ENCODE measurements at places on chromosomes 5 and 9.

DNA sequence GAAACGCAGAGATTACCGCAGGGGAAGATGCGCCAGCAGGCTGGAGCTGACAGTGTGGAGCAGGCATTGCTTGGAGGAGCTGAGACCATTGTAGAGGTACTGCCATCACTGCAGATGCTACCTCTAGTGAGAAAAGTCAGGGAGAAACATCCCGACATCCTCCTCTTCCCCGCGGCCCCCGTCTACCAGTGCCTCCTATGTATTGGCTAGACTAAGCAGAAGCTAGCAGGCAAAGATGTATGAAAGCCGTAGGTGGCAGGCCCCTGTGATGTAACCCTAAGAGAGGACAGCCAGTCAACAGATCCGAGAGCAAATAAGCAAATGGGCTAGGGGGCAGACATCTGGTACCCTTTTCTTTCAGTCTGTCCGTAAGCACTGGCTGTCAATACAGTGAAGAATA lies 115.5 kb upstream of the ACTBL2 start:
- DNase-seq, result no peak

DNA sequence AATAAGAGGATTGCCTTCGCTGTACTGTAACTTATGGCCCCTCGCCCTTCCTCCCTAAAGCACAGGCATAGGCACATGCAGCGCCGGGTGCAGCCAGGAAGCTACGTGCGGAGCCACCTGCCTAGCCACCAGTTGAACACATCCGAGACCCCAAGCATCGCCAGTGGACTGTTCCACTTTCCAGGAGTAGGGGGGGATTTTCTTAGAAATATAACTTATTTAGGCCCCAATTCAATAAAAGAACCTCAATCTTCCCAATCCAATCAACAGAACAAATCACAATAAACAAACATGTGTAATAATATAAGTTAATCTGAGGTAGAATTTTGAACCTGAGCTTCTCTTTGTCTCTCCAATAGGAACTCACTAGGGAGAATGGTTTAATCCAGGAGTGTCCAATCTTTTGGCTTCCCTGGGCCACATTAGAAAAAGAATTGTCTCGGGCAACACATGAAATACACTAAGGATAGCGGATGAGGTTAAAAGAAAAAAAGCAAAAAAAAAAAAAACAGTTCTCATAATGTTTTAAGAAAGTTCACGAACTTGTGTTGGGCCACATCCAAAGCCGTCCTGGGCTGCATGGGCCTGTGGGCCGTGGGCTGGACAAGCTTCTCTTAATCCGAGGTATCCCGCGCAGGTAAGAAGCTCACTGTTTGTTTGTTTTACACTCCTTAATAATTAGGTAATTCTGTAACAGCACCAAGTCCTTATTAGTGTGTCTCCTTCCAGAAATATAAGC lies 22.0 kb upstream of the NIPBL start:
- no peak for DNase-seq

- DNase-seq, result peak; percentile 83
These were observed 130.9 kb downstream of the PALM2AKAP2 start for GRCh38 chr9:109910671-109911518.

- DNase-seq, result no peak
These were observed 18.5 kb downstream of the TMC1 start for GRCh38 chr9:72539824-72540347.

GRCh38 chr5:94796586-94796985 lies 178.1 kb downstream of the SLF1 start:
- DNase-seq, result no peak

GRCh38 chr5:163682234-163682633 lies 176.8 kb downstream of the MAT2B start:
- no peak for DNase-seq

GRCh38 chr9:5493679-5494511 lies 16.4 kb upstream of the PDCD1LG2 start:
- DNase-seq, result peak; percentile 95

DNA sequence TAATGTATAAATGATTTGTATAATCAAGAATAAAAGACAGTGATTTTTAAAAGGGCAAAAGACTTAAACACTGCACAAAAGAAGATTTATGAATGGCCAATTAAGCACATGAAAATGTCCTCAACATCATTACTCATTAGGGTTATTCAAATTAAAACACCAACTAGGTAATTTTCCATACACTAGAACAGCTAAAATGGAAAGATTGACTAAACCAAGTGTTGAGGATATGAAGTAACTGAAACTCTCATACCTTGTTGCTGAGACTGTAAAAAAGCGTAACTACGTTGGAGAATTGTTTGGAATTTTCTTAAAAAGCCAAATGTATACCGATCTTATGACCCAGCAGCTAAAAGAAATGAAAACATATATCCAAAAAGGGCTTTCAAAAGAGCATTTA lies 144.9 kb downstream of the SGCD start:
- DNase-seq, result no peak

DNA sequence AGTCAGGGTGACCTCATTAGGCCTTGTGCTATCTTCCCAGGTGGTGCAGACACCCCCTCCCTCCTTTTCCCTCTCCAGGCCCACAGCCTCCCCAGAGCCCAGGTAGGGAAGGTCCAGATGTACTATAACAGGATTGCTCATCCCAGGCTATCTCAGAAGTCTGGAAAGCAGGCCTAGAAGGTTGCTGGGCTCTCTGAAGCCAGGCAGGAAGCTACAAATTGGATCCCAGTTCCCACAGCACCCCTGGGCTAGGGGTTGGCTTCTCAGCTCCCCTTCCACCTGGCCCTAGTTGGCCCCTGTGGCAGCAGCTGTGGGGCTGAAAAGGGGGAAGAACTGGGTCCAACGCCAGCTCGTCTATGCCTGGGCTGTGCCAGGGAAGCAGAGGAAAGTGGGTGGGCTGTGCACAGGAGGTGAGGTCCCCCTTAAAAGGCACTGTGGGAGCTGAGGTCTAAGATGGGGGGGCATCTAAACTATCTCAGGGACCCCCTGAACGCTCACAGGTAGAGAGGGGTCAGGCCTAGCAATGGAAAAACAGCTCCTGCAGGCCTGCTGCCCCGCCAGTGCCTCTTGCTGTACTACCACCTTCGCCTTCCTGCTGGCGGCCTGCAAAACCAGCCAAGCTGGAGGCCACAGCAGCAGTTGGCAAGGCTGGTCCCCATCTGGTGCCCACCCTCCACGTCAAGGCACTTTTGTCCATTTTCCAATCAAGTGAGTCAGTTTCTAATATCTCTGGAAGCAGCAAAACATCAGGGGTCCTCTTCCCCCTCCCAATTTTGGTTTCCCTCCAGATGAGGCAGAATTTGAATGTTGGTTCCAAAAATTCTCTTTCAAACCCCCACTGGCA lies 13.3 kb upstream of the PSMD5 start:
- no peak for DNase-seq

DNA sequence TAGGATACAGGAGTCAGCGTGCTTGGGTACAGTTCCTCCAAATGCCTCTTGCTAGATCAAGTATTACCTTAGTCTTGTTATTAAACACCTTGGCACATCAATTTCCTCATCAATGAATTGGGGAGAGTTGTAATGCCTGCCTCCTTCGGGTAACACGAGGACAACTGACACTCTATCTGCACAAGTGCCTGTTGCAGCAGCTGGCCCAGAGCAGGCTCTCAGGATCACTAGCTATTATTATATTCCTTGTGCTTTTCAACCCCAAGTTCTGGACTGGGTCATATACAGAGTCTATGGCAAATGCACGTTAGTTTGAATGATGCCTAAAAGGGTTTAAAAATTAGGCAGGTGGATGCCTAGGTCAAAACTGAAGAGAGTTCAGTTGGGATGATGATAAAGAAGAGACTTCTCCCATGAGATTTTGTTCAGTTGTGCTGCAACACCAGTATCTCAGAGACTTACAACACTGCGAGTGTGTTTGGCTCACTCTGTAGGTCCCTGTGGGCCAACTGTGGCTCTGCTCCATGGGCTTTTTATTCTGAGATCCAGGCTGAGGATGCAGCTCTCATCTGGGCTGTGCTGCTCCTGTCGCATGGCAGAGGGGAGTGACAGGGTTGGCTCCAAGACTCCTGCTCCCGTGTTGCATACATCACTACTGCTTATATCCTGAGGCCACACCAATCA lies 41.1 kb upstream of the TEX48 start:
- no peak for DNase-seq

GRCh38 chr5:140023611-140024191 lies 19.4 kb downstream of the NRG2 start:
- DNase-seq, result no peak

- DNase-seq, result peak; percentile 26
These were observed 511.9 kb downstream of the CCDC171 start for GRCh38 chr9:16064771-16065170.

GRCh38 chr9:114837923-114838322 lies 32.1 kb upstream of the TNFSF15 start:
- peak; percentile 54 for DNase-seq

DNA sequence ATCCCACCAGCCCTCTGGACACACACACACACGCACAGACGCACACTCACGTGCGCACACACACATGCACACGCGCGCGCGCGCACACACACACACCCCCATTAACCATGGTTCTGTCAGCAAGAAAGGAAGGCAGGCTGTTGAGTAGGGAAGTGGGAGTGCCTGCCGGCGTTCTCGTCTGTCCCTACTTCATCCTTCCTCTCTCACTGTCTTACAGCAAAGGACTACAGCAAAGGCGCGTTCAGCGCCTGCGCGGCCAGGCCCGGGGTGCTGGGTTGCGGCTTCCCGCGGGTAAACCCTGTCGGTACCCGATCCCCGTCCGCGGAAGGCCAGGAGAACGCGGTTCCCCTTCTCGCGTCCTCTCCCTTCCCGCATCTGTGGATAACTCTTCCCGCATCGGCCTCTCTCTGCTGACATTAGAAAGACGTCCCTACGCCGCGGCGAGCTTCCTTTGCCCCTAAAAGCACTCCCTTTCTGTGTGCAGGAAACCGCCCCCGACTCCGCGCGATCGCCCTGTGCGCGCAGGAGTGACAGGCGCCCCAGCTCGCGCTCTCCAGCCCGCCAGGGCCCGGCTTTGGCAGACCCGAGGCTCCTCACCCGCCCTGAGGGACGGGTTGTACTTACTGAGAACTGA lies 219.2 kb downstream of the AGTPBP1 start:
- DNase-seq, result peak; percentile 46

DNA sequence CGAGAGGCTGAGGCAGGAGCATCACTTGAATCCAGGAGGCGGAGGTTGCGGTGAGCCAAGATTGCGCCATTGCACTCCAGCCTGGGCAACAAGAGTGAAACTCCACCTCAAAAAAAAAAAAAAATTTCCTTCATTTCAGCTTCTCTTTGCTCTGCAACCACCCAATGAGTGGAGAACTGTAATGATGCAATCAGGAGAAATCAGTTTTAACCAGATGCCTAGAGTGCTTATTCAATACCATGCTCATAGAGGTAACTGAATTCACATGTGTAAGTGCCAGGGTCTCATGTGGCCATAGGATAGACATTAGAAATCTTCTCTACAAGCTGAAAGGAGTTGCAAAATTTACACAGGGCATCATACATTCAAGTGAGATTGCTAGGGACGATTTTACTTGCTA lies 70.6 kb downstream of the HMHB1 start:
- no peak for DNase-seq

GRCh38 chr9:126016579-126017290 lies 269.6 kb downstream of the PBX3 start:
- no peak for DNase-seq

Measured in kidney tubule cell (primary cell).